Pulmonary artery endothelial cell (primary cell): ENCODE measurements at places on chromosomes 2 and 18. TPM values are rescaled to one million over a fixed set of nuclear protein-coding genes. Genes with fewer than 3 reads are reported as not detected.

Gene POMC
- total RNA-seq, result 0.13 and 0.28 TPM in 2 replicates

Gene ABCG8
- total RNA-seq, result not detected in 2 replicates

Gene RSAD2
- 0.63 and 0.66 TPM in 2 replicates for total RNA-seq

Gene TBR1
- total RNA-seq, result 0.04 and 0.07 TPM in 2 replicates

Gene CTLA4
- not detected in 2 replicates for total RNA-seq

Gene REG1B
- total RNA-seq, result not detected in 2 replicates

Gene ADAM17
- total RNA-seq, result 50.5 and 72.9 TPM in 2 replicates

Gene HOXD10
- not detected in 2 replicates for total RNA-seq

Gene CYTIP
- total RNA-seq, result 0.07 TPM in 1 of 2 replicates, not detected in the other

Gene TRIB2
- 9.9 and 14.2 TPM in 2 replicates for total RNA-seq

Gene IL37
- total RNA-seq, result not detected in 2 replicates

Gene CD226
- 0.04 and 0.13 TPM in 2 replicates for total RNA-seq

Gene C18orf63
- not detected in 2 replicates for total RNA-seq

Gene DARS1
- total RNA-seq, result 64.5 and 65.0 TPM in 2 replicates

Gene C1D
- 16.1 and 19.8 TPM in 2 replicates for total RNA-seq

Gene TRPM8
- not detected in 2 replicates for total RNA-seq

Gene ASB18
- not detected in 2 replicates for total RNA-seq
